ENCODE measurements at places on chromosomes 1 and 21.

GRCh38 chr1:164780863-164781262 is 221.9 kb downstream of the PBX1 start:
- DNase-seq, result no peak

- no peak for DNase-seq
These were observed 4.7 kb upstream of the PSMB2 start for GRCh38 chr1:35646043-35646442.

- DNase-seq, result no peak
These were observed 42.2 kb downstream of the GIPC2 start for GRCh38 chr1:78088015-78088414.

GRCh38 chr1:152112101-152112884 is 3.0 kb downstream of the TCHH start:
- DNase-seq, result no peak

GRCh38 chr21:38958940-38959691 is 153.4 kb downstream of the ETS2 start:
- DNase-seq, result no peak
